Suppressor macrophage treated with lipopolysaccharide for 4 hours (primary cell): ENCODE measurements at places on chromosomes 5 and 9.
A peak's percentile ranks its signal among the peaks of the same experiment; 100 is the strongest.

DNA sequence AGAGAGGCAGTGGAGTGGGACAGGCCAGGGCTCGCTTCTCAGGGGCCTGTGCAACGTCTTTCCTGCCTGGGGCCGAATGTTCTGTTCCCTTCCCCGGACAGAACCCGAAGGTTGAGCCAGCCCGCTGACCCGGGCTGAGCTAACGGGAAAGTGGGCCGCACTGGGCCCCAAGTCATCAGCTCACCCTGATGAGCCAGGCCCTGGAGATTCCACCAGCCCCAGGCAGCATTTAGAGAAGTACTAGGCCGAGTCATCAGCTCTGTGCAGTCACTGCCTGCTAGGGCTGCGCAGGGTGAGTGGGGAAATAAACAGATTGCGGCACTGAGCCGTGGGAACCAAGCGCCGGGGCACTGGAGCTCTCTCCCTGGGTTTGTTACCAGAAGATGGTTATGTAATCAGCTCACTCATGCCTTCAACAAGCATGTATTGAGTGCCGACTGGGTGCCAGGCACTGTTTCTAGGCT, 29.1 kb upstream of the DUSP1 start:
- DNase-seq = peak; percentile 99

GRCh38 chr5:178069909-178070308, 43.4 kb upstream of the N4BP3 start:
- DNase-seq = peak; percentile 46

- DNase-seq = no peak
These were observed 3.4 kb upstream of the RHOBTB3 start for GRCh38 chr5:95727764-95728191.

DNA sequence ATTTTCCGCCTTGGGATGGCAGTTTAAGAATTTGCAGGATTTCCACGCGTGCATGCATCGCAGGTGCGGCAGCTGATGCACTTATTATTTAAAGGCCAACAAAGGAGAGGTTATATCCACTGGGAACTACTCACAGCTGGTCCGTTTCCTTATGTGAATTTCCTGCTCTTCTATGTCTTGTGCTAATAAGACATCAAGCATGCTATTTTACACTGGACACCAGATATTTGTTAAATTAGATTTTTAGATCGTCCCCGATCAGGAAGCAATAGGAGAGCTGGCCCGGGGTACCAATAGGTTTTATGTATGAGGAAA, 476 bp upstream of the DTWD2 start:
- peak; percentile 4 for DNase-seq

DNA sequence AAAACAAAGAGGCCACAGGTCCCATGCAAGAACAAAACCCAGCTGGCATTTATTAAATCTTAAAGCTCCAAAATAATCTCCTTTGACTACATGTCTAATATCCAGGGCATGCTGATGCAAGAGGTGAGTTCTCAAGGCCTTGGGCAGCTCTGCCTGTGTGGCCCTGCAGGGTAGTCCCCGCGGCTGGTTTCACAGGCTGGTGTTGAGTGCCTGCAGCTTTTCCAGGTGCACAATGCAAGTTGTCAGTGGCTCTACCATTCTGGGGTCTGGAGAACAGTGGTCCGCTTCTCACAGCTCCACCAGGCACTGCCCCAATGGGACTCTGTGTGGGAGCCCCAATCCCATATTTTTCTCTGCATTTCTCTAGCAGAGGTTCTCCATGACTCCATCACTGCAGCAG, 54.4 kb upstream of the HCN1 start:
- DNase-seq = no peak

- no peak for DNase-seq
These were observed 185.0 kb downstream of the NR2F1-AS1 start for GRCh38 chr5:93395971-93396379.

DNA sequence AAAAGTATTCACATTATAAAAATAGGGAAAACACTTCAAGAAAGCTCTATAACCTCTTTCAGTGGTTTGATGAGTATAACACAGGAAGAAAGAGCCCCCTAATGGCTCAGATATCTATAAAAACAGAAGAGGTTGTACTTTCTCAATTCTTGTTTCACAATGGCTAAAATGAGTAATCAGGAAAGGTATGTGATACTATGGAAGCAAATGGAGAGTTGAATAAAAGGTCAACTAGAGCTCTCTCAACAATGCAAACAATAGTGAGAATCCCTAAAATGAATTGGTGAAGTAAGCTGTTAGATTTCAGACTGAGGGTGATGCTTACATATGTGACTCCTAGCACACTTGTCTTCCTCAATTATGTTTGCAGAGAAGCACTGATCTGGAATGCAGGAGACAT, 584.6 kb upstream of the CDH18 start:
- DNase-seq = no peak

DNA sequence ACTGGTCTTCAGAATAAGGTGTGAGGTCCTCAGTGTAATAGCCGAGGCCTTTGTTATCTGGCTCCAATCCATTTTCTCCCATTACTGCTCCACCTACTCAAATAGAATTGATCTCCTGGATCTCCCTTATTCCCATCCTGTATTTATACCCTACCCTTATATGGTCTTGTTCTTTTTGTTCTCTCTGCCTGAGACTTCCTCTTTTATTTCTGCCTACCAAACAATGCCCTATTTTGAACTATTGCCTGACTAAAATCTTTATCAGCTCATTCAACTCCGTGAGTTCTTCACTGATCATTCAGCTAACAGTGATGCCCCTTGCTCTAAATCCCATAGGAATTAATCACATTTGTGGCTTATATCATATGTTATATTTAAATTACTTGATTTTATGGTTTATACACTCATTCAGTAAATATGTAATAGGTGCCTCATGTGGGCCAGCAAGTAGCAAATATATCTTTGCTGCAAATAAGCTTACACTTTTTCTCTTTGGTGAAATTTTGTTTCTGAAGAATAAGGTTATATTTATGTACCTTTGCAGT, 417.5 kb upstream of the MEF2C start:
- no peak for DNase-seq

DNA sequence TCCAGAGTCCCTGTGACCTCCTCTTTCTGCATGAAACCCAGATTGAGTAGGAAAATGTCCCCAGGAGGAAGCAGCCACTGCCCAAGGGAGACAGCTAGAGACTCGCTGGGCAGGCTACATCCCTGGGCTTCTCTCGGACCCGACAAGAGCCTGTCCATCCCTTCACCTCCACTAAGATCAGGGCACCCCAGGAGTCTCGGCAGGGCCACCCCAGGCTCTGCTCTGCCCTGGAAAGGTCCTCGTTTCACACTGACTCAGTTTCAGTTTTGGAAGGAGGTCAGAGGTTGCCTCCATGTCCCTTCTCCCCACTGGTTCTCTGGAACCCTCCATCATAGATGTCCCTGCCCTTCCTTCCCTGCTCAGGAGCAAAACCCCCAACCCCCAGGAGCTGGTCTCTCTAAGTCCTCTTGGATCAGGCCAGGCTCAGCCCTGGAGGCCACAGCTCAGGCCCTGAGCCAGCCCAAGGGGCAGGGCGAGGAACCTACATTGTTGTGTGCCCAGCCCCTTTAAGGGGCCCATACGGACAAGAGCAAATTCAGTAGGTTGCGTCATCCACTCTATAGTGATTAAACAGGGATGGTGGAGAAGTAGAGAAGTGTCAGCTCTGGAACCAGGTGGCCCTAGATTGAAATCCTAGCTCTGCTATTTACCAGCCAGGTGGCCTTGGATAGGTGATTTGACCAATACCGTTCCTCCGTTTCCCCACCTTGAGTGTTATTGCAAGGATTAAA, 37.4 kb downstream of the C9orf50 start:
- DNase-seq = no peak

- DNase-seq = no peak
These were observed 239.5 kb upstream of the RPS23 start for GRCh38 chr5:82517544-82518075.

DNA sequence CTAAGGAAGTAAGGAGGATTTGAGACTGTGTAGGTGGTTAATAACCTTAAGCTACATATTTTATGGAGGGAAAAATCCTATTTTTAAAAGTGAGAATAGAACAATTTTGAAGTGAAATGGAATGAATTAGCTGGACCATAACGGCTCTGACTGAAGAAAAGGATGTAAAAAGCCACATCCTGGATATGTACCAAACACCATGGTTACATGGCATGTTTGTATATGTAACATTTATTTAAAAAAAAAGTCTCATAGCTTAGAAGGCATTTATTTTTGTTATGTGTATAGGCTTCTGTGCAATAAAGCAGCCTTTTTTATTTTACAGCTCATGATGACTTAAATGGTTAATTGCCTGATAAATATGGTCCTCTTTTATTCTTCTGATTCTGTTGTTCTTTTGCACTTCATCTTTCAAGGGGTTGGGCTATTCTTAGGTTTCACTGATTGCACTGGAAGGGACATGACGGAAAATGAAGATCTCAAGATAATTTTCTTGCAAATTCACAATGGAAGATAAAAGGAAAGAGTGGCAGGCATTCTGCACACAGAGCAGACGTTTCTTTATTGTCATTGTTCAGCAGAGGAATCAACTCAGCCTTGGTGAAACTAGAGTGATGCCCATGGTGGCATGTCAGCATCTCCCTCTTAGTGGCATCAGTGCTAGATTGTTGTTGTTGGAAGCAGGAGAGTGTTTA, 63.1 kb downstream of the DOCK8 start:
- DNase-seq = no peak

GRCh38 chr9:87334366-87334765, 163.3 kb upstream of the DAPK1 start:
- DNase-seq = no peak

GRCh38 chr5:124812771-124813358, 66.4 kb upstream of the ZNF608 start:
- DNase-seq = no peak

DNA sequence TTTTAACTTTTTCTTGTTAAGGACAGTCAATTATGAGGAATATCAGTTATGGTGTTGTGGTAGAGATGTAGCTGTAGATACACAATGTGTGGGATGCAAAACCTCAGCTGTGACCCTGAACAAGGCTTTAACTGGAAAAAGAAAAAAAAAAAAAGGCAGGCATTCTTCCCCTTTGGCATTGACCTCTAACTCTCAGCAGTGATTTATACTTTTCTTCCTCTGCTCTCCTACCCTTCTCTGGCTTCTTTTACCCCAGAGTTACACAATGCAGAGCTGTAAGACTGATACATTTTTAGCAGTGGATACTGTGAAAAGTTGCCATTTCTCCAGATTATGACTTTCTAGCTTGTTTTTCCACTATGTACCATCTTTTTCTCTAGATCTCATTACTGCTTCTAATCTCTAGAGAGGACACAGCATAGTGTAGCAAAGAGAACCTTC, 2.0 kb downstream of the CTNNAL1 start:
- peak; percentile 27 for DNase-seq

DNA sequence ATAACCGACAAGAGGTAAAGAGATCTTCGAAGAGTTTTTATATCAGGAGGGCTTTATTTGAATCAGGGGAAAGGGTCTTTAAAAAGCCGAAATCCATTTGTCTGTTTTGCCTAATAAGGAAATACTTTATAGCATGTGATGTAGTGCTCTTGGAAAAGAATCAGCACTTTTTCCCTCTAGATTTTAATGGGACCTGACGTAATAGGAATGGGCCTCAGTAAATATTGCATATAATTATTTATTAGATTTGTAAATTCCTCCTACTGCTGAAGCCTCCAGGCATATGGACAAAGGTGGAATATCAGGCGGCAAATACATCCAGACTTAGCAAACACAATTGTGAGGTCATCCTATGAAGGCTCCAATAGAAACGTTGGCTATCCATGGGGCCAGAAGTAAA, 50.9 kb downstream of the ACTBL2 start:
- no peak for DNase-seq

GRCh38 chr5:3598769-3599211, 3.2 kb downstream of the IRX1 start:
- DNase-seq = no peak

DNA sequence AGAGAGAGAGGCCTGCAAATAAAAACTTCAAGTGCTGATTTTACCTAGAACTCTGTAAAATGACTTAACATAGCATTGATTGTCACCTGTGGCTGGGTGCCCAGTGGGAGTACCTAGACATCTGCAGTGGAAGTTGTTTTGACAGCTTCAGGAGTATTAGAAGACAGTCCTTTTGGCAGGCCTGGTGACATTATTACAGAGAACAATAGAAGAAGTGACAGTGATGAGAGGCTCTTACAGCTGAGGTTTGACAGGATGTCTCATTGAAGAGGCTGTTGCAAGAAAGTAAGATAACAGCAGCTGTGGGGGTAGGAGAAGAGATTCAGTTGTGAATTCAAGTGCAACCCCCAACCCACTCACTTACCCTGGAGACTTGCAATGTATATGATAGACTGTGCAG, 27.9 kb upstream of the MUSK start:
- DNase-seq = no peak

- no peak for DNase-seq
These were observed 16.2 kb upstream of the C9orf72 start for GRCh38 chr9:27589462-27589861.

GRCh38 chr9:75438716-75439115, 350.4 kb downstream of the OSTF1 start:
- DNase-seq = no peak

GRCh38 chr9:125744616-125745015, 2.6 kb upstream of the PBX3 start:
- no peak for DNase-seq

GRCh38 chr5:58275516-58275915, 184.4 kb downstream of the PLK2 start:
- no peak for DNase-seq

DNA sequence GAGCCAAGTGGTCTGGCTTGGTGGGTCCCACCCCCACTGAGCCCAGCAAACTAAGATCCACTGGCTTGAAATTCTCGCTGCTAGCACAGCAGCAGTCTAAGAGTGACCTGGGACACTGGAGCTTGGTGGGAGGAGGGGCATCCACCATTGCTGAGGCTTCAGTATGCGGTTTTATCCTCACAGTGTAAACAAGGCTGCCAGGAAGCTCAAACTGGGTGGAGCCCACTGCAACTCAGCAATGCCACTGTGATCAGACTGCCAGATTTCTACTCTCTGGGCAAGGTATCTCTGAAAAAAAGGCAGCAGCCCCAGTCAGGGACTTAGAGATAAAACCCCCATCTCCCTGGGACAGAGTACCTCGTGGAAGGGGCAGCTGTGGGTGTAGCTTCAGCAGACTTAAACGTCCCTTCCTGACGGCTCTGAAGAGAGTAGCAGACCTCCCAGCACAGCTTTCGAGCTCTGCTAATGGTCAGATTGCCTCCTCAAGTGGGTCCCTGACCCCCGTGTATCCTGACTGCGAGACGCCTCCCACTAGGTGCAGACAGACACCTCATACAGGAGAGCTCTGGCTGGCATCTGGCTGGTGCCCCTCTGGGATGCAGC, 18.2 kb upstream of the STK32A start:
- DNase-seq = no peak

- DNase-seq = peak; percentile 98
These were observed at the start of gene TBC1D2 for GRCh38 chr9:98255578-98256296. TBC1D2 (minus strand) TSS chr9:98255649; CDS start chr9:98255541, 108 bp downstream.

GRCh38 chr9:76373173-76373783, 20.9 kb downstream of the RFK start:
- DNase-seq = no peak
